NCI-H1092 (cell line): ENCODE measurements at places on chromosomes 2 and 18.

DNA sequence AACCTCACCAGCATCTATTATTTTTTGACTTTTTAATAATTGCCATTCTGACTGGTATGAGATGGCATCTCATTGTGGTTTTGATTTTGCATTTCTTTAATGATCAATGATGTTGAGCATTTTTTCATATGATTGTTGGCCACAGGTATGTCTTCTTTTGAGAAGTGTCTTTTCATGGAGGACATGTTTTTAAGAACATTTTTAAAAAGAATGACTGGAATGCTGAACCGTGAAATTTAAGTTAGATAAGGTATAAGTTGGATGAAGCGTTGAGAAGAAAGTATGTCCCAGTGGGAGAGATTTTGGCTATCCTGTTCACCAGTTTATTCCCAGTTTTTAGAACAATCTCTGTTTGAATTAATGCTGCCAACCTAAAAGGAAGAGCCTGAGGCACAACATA is 365.9 kb downstream of the CELF4 start:
- DNase-seq = no peak

GRCh38 chr18:10525371-10525691 is 496 bp upstream of the NAPG start:
- no peak for DNase-seq

GRCh38 chr2:6443061-6443823 is 422.5 kb downstream of the CMPK2 start:
- no peak for DNase-seq

DNA sequence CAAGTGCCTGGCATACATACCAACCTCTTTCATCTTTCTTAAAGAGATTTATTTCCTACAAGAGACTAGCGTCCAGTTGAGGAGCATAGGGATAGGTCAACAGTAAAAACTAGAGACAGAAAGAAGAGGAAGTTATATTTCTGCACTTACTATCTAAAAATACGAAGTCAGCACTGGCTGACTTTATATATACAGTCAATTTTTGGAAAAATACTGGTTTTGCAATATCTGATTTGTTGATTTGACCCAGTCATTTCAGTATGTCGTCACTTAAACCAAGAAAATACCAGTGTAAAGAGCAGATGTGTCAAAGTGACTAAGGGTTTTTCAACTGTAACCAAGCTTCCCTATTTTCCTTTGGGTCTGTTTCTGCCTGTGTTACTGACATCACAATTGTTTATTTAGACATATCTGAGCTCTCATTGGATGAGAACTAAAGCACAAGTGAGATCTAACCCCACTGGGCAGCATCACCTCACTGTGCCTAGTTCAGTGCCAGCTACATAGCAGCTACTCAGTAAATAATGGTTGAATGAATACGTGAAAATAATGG is 23.0 kb downstream of the CYTIP start:
- no peak for DNase-seq

- DNase-seq = peak; percentile 23
Measured at GRCh38 chr18:711657-712400, 601 bp downstream of the ENOSF1 start.
